ENCODE measurements at places on chromosomes 4 and X. TPM values are rescaled to one million over a fixed set of nuclear protein-coding genes. Genes with fewer than 3 reads are reported as not detected.

- no peaks in the 10 kb centered on the region for H3K36me3 ChIP-seq
- no peak overlapping the region for H3K4me3 ChIP-seq
Observed at GRCh38 chrX:56113785-56114436, 118.2 kb upstream of the KLF8 start.

DNA sequence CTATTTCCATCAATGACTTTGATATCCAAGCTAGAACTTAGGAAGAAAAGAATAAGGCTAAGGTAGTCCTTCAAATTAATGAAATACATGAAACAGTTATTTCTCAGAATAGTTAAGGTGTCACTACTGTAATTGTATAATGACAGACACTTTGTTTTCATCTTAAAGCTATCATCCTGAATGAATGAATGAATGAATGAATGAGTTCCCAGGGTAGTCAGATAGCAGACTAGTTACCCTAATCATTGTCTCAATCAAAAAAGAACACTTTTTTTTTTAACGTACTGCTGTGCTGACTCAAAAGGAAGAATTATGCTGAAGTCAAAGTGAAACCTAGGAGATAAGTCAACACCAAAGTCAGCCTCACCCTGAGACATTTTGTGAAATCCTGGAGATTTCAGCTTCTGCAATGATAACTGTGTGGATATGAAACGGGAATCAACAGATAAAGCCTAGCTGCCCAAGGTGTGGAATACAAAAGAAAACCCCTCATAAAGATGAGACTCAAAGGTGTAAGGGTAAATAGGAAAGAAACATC is 68.3 kb upstream of the CNKSR2 start:
- no peak overlapping the region for H3K27ac ChIP-seq
- no peaks in the 10 kb centered on the region for H3K36me3 ChIP-seq
- no peak overlapping the region for H3K4me3 ChIP-seq
- H3K27me3 ChIP-seq, result no peaks in the 10 kb centered on the region

- no peaks in the 10 kb centered on the region for H3K27me3 ChIP-seq
- H3K4me1 ChIP-seq, result no peaks in the 10 kb centered on the region
- no peak for DNase-seq
- no peak overlapping the region for H3K27ac ChIP-seq
- no peaks in the 10 kb centered on the region for H3K36me3 ChIP-seq
Observed at GRCh38 chr4:10305816-10306215, 151.4 kb downstream of the ZNF518B start.

DNA sequence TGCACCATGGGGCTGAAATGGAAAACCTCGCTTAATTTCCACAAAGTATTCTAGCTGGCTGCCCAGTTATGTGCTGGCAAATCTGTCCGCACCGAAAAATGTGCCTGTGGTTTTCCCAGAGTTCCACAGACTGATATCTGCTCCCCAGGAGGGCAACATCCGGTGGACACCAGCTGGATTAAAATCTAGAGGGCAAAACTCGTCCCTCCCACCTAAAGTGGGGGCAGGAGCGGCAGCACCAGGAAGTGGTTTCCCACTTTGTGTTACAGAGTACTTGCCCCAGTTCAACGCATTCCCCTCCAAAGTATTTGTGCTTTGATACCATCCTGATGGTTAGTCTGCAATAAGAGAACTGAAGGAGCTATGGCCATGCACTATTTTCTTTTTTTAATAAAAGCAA is 187.6 kb downstream of the TSPAN5 start:
- H3K36me3 ChIP-seq, result 0 out of 2 replicates have a peak, but pooled peaks cover 4% of the 10 kb centered on the region
- H3K27me3 ChIP-seq, result no peaks in the 10 kb centered on the region
- no peak for DNase-seq
- H3K4me3 ChIP-seq, result no peak overlapping the region
- H3K27ac ChIP-seq, result no peak overlapping the region

DNA sequence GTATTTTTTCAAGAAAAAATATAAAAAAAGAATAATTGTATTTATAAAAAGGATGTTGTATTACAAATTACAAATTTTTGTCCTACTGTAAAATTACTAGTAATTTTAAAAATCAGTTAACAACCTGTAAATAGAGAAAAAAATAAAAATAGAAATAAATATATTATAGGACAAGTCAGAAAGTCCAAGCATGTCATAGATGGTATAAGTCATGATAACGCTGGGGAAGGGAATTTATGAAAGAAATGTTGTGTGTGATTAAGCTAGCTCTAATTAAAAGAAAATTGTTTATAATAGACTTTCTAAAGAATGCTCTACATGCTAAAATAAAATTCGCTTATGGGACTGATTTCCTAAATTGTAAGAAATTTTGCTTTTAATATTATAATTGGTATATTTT is 2329.9 kb downstream of the ARAP2 start:
- no peaks in the 10 kb centered on the region for H3K4me1 ChIP-seq
- DNase-seq, result no peak
- no peaks in the 10 kb centered on the region for H3K27me3 ChIP-seq
- no peak overlapping the region for H3K4me3 ChIP-seq

PWWP3B gene
- polyA plus RNA-seq, result 0.08 TPM

DRD5 gene
- 0.28 TPM for polyA plus RNA-seq

MAGED4 gene
- 30.9 TPM for polyA plus RNA-seq

ZNF595 gene
- 3.3 TPM for polyA plus RNA-seq

LGI2 gene
- polyA plus RNA-seq, result 1.4 TPM

AKAP14 gene
- polyA plus RNA-seq, result 0.77 TPM

PABPC4L gene
- polyA plus RNA-seq, result 0.51 TPM

MAGEB6B gene
- polyA plus RNA-seq, result not detected
